ENCODE measurements at places on chromosomes 7 and 10.

DNA sequence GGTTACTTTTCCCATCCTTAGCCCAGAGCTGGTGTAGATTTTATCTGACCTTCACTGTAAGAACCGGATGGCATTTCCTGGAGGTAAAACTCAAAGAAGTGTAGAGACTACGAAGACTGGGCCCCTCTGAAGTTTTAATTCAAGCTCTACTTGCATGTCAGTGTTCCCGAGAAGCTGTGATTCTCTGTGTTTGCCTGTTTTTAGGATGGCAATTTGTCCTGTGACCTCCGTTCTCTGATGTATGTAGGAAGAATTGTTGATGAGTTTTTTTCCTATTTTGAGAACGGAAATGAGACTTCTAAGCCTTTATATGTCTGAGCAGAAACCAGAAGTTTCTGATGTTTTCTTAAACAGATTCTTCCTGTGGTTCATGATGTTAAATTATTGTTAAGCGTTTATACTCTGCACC lies 94.1 kb downstream of the CDCA7L start:
- H3K27me3 ChIP-seq, result peaks cover 7% of the 10 kb centered on the region
- peaks cover 14% of the 10 kb centered on the region for H3K4me1 ChIP-seq
- no peak for DNase-seq
- no peak overlapping the region for H3K27ac ChIP-seq
- no peaks in the 10 kb centered on the region for H3K36me3 ChIP-seq

DNA sequence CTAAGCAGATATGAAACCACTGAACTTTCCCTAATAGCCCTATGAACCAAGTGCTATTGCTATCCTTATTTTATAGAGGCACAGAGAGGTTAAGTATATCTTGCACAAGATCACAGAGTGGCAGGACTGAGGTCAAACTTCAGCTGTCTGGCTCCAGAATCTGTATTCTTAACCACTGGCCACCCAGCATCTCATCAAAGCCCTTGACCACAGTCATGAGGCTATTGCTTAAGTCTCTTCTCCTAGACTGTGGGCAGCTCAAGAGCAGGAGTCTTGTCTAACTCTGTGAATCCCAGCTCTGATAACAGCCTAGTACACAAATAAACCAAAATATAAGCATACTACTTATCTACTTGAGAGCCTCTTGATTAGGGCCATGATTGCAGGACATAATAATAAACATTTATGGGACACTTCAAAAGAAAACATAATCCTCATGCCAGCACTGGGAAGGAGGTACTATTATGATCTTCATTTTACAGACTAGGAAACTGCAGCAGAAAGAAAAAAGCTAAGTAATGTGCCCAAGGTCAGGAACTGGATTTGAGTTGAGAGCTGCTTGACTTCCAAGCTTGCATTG lies 22.4 kb upstream of the SMC3 start:
- DNase-seq, result no peak
- H3K27me3 ChIP-seq, result peaks cover 8% of the 10 kb centered on the region
- H3K4me3 ChIP-seq, result no peak overlapping the region
- no peak overlapping the region for H3K27ac ChIP-seq

- DNase-seq, result no peak
- H3K4me3 ChIP-seq, result peak overlapping the region; percentile 49
- peaks cover 11% of the 10 kb centered on the region for H3K36me3 ChIP-seq
- H3K27ac ChIP-seq, result peak overlapping the region; percentile 56
Observed at GRCh38 chr10:5971315-5971832, 6.0 kb downstream of the IL15RA start.

DNA sequence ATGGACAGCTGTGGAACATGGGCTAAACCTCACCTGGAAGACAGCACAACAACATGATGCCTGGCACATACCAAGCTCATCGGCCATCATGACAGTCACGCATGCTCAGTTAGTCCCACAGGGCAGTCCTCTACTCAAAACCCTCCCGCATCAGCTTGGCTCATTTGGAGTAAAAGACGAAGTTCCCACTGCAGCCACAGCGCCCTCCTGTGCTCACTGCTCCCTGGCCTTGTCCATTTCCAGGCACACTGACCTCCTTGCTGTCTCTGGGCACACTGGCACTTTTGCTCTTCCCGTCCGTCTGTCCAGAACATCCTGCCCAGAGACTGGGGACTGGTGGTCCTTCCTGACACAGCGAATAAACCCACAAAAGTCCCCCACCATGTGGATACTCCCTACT lies 66.2 kb downstream of the LARP4B start:
- peak overlapping the region; percentile 61 for H3K27ac ChIP-seq
- peaks cover 45% of the 10 kb centered on the region for H3K36me3 ChIP-seq
- H3K27me3 ChIP-seq, result no peaks in the 10 kb centered on the region
- DNase-seq, result no peak

Measured in activated T-helper 1 cell treated with anti-CD3 and anti-CD28 coated beads, Interleukin-12 subunit alpha, Interleukin-12 subunit beta, Interleukin-2, Interleukin-4 antibody, amounts not matched to agents 30 ng/mL and 10 ng/mL and 1 ng/mL, durations not matched to agents 14 hours and 24 hours and 36 hours (primary cell).